ENCODE measurements at places on chromosomes 5 and 9. TPM values are rescaled to one million over a fixed set of nuclear protein-coding genes. Genes with fewer than 3 reads are reported as not detected.

- no peak for DNase-seq
Observed at GRCh38 chr5:79692596-79692995, 3.0 kb downstream of the CMYA5 start.

GRCh38 chr5:127863610-127864395 is 160.6 kb downstream of the CCDC192 start:
- no peak for DNase-seq

DNA sequence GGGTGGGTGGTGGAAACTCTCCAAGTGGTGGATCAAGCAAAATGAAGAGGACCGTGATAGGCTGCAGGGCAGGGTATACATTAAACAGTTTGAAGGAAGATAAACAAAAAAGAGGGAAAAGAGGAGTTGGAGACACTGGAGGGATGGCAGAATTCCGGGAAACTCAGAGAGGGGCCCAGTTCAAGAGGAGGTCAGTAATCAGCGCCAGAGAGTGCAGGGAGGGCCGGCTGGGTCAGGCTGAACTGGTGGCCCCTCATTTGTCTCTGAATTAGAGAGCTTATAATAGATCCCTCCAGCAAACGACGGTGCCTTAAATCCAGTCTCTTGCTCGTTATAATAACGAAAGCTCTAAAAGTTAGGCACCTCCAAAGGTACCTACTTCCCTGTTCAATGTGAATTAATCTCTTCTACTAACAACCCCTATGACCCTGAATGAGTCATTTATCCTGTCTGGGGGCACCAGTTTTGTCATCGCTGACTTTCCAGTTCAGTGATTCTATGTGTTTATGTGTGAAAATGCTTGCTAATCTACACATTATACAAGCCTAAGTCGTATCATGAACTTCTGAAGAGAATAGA is 2.4 kb upstream of the ZSWIM6 start:
- no peak for DNase-seq

DNA sequence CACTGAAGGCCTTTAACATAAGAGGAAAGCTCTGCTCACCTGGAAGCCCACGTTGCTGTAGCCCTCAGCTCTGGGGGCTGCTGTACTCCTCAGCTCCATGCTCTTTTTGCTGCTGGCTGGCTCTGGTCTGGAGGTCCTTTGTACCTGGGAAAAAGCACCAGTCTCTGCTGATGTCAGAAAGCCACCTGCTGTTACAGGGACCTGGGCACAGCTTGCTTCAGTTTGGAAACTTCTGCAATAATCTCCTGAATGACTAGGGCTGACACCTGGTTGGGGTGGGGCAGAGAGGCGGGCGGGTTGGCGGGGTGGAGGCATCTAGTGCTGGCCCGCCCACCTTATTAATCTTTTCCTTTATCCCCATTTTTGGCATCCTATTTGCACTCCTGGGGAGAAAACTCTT is at the start of gene SLC28A3:
Gene SLC28A3, minus strand, starts transcription at position 224 of the 400 bp plus-strand sequence. Its CDS starts 125 bp downstream, at position 99.
- DNase-seq, result no peak

DNA sequence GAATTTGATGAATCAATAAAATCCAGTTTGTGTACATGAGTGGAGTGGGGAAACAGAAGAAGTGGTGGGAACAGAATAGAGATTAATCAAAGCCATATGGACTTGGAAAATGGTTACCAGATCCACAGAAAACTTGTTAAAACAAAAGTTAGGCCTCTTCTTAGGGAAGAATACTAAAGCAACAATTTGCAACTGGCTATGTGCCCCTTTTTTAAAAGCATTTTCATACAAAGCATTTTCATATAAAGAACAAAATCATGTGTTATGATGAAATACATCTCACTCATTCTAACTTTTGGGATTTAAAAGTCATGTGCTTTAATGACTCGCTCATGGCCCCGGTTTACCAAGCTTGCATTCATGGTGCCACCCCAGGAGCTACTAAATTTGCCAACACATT is 276.9 kb downstream of the EFNA5 start:
- no peak for DNase-seq

DNA sequence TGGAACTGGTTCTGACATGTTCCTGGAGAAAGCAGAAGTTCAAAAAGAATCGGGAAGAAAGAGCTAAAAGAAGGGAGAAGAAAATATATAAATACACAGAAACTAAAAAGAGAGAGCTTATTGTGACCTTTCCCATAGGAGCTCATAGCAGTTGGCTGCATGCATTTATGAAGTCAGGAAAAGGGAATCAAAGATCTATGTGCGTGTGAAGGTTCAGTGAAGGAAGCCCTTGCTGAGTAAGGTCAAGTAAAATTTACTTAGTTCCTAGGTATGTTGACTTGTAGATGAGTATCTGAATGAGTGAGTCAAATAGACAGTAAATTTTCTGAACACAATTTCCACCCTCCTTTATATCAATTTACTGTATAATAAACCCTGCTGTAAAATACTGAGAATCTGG is 632.5 kb downstream of the SLCO4C1 start:
- no peak for DNase-seq

DNA sequence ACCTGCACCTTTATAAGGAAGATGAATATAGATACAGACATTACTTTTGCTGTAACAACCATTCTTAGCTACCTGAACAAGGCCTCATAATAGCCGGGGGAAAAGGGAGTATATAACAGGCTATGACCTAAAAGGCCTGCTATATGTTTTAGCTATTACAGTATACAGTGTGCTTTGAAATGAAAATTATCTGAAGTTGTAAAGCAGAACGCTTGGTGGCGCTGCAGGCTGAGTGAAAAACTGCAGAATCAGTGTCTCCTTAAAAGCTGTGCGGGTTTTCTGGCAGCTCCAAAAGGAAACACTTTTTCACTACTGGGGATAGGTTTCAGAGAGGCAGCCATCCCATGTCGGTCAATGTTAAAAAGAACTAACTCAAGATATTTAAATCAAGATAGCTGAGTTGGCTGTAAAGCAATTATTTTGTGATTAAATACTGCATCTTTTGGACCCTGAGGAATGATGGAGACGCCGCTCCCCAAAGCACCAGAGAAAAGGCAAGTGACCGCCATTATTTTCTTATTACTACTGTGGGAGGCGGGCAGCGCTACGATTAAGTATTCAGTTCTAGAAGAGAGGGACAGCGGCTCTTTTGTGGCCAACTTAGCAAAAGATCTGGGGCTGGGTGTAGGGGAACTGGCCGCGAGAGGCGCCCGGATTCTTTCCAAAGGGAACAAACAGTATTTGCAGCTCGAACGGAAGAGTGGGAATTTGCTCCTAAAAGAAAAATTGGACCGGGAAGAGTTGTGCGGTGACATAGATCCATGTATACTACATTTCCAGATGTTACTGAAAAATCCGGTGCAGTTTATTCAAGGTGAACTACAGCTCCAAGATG is 5.9 kb downstream of the PCDHB6 start:
- no peak for DNase-seq

GFI1B gene
- not detected for total RNA-seq
